Activated T-cell treated with anti-CD3 and anti-CD28 coated beads for 1 hour (primary cell): ENCODE measurements at places on chromosomes 13 and 19.

DNA sequence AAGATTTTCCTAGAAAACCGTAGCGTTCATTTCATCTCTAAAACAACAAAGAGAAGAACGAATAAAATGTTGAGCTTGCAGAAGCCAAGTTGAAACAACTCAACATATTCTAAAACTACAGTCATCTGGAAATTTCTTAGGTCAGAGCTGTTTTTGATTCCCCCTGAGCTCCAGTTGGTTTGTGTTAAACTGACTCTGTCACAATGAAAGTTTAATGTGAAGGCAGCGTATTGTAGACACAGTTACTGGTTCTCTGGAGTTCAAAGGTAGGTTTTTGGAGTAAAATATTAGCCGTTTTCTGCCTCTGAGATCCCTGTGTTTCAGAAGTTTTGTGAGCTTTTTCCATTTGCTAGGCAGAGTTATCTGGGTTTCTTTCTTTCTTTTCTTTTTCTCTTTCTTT lies 2.2 kb downstream of the ARHGEF7 start:
- DNase-seq, result no peak

- DNase-seq, result no peak
Measured at GRCh38 chr19:48461982-48462655, 6.7 kb downstream of the KCNJ14 start.

- DNase-seq, result no peak
Measured at GRCh38 chr13:89726690-89727435, 1620.6 kb upstream of the MIR17HG start.

- DNase-seq, result no peak
Measured at GRCh38 chr13:75961911-75962310, 325.8 kb downstream of the LMO7 start.

GRCh38 chr13:81326913-81327312 lies 986.0 kb upstream of the SPRY2 start:
- DNase-seq, result no peak
